Astrocyte of the hippocampus (primary cell): ENCODE measurements at places on chromosomes 6 and 20.

GRCh38 chr6:56798163-56798562 is 155.5 kb upstream of the DST start:
- DNase-seq, result no peak

GRCh38 chr20:24970030-24970553 is 21.0 kb downstream of the CST7 start:
- DNase-seq, result no peak

GRCh38 chr6:35808688-35809087 is 3.5 kb downstream of the LHFPL5 start:
- DNase-seq, result no peak

- no peak for DNase-seq
These were observed 483.0 kb downstream of the DHX35 start for GRCh38 chr20:39445095-39445494.

DNA sequence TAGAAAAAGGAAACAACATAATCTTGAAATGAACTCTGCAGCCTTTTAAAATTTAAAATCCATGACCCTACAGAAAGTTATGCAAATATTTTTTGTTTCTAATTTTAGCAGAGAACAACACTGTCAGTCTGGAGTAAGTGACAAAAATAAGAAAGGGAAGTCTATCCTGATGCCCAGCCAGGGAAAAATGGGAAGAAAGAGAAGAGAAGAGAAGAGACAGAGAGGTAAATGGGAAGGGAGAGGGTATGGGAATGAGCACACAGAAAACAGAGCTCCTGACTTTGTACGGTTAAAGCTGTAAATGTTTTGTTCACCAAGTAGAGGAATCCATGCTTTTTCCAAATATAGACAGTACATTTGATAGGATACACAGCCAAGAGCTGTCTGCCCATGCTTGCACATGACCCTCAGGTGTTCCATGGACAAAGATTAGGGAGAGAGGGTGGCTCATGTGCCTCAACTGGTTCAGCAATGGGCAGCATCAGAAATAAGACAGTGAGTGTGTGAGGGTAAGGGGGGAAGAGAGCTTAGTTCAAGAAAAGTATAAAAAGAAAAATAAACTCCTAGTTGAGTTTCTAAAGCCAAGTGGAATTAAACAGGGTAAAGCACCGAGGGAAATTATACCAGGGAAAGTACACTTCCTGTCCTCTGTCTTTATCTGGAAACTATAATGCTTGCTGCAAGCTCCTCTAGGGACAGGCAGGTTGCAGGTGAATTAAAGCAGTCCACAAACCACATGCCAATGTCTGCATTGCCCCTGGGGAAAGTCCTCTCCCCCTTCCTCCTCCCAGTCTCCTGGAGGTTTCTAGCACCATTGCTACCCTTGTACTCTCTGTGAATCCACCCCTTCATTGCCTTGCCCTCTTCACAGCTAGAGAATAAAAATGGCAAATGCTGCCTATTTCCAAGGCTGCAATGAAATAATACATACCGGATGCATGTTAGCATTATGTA is 30.0 kb downstream of the MAP3K5 start:
- no peak for DNase-seq

DNA sequence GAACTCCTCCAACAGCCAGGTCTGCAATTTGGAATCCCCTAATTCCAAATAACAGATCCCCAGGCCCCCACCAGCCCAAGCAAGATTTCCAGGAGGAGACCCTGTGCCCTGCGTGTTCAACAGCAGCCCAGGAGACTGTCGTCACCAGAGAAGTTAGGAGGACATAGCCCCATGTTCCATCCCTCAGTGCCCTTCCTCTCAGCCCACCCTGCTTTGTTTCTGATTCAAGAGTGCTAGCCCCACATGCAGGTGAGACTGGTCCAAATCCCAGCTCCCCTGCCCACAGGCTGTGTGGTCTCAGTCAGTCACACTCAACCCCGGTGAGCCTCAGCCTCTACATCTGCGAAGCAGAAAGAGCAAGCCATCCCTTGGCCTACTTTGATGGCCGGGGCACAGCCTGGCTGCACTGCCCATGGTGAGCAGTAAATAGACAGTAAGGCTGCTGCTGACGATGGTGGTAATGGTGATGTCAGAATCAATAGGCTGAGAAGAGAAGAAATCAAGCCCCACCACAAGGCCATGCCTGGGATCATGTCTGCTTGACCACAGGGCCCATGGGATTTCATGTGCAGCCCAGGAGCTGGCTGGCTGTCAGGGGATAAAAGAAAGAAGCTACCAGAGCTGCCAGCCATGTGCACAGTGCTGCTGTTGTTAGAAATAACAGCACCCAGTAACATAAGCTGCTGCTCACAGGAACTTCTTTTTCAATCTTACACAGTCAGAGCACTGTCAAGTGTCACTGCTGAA is 51.5 kb upstream of the NXT1 start:
- DNase-seq, result no peak
